CD4-positive, alpha-beta T cell treated with Interleukin-10 for 1 hour (primary cell): ENCODE measurements at places on chromosomes 1 and 21.

DNA sequence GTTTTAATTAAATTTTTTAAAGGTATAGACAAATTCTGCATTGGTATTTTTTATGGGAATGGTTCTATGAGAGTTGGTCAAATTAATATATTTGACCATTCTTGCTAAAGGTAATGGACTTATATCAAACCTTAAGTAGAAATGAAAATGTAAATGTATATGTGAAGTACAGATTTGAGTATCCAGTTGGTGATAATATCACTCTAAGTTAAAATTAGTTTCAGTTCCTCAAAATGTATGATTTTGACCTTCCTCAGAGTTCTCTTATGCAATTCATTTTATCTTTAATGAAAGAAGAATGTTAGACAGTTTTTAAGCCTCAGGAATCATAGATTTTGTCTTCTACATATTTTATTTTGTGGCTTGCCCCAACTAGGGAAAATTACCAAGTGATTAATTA lies 1291.5 kb upstream of the B3GALT2 start:
- no peak for DNase-seq

DNA sequence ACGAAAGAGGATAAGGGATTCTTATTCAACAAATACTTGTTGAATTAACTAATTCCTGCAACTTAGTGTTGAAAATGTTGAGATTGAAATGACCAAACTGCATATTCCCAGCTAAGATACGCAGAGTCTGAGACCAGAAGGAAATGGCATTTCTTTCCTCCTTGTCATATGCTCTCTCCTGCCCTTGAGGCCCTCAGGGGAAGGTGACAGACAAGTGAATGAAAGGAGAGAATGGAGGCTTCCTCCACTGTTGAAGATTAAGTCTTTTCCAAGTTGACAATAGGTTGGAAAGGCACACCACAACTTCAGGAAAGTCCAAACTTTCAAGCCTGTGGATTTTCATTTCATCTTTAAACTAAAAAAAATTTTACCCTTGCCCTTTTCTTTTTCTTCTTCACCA lies 3.1 kb upstream of the ZNF697 start:
- no peak for DNase-seq

GRCh38 chr1:156378557-156378956 lies 9.5 kb downstream of the RHBG start:
- no peak for DNase-seq

DNA sequence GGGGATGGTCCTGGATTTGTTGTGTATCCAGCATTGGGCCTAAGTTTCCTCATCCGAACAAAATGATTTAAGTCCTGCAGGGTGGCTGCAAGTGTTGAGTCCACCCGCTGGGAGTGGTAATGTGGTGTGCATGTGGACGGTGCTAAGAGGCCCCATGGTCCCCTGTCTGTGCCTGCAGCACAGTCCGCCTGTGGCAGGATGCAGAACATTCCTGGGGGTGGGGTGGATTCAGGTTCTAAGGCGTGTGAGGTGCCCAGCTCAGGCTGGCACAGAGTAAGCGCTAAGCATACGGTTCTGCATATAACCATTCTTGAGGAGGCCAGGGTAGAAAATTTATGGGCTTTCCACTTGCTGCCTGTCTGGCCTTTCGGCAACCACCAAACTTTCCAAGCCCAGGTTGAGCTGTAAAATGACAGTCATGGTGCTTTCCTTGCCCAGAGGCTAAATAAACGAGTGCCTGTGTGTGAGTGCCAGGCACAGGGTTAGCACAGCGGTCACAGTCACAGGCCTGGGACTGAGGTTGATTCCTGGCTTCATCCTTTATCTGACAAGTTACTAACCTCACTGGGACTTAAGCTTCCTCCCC lies 30.7 kb downstream of the SLC2A1 start:
- no peak for DNase-seq
